ENCODE measurements at places on chromosomes 3 and 15.

GRCh38 chr15:33226559-33227181, 32.2 kb upstream of the FMN1 start:
- no peak for DNase-seq

- DNase-seq, result no peak
Observed at GRCh38 chr3:108031895-108032294, 58.9 kb downstream of the CD47 start.

DNA sequence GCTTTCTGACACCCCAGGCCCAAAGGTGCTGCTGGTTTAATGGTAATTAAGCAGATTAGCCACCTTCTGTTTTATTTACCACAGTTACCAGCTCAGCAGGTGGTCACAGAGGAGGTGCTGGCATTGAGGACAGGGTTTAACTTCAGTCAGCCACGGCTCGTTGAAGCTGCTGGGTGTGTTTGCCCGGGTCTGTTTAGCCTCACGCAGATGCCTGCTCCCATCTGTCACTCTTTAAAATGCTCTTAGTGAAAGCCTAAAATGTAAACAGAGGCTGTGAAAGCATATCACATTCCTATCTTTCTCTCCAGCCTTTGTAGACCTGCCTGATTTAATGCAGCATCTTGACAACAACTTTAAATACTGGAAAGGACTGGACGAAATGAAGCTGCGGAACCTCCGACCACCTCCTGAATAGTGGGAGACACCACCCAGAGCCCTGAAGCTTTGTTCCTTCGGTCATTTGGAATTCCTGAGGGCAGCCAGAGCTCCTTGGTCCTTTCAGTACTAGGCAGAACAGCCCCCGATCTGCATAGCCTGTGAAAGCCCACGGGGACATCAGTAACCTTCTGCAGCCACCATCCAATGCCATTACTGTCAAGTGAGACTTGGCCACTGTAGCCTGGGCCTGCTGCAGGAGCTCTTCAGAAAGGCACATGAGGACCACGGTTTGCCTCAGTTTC, 156.0 kb downstream of the PDE8A start:
- DNase-seq, result no peak

DNA sequence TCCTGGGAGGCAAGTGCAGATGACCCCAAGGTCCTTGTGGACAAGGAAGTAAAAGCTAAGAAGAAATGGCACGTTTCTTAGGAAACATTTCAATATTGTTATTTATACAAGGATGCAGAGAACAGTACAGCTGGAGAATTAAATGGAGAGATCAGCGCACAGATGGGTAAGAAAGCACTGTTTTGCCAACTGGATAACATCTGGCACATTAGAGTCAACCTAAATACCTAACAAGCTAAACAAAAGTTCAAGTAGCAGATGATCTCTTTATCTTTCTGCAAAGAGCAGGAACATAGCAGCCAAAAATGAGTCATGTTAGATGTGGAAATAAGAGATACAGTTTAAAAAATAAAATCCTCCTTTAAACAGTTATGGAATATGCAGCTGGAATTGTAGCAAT, 15.7 kb upstream of the DPPA4 start:
- no peak for DNase-seq

GRCh38 chr15:43212951-43213350, 7.9 kb downstream of the EPB42 start:
- no peak for DNase-seq

GRCh38 chr15:76996526-76997401, 1.8 kb downstream of the PSTPIP1 start:
- no peak for DNase-seq

GRCh38 chr3:171206283-171206682, 179.8 kb upstream of the SLC2A2 start:
- no peak for DNase-seq

DNA sequence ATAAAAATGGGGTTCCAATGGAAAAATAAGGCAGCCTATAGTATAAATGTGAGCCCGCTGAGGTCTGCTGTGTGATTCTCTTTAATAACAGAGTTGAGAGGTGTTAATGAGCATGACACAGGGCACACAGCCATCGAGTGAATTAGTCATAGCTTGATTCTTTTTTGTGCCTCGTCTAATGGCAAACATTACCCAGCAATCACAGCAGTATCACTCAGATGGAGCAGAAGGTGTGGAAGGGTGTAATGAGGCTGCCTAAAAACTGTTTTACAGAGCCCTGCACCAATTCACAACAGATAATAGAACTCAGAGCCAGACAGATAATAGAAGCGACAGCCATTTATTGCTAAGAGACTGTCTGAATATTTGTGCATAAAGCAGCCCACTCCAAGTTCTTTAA, 178.6 kb upstream of the TPRG1 start:
- no peak for DNase-seq

GRCh38 chr3:5202222-5202621, 14.7 kb downstream of the EDEM1 start:
- no peak for DNase-seq

DNA sequence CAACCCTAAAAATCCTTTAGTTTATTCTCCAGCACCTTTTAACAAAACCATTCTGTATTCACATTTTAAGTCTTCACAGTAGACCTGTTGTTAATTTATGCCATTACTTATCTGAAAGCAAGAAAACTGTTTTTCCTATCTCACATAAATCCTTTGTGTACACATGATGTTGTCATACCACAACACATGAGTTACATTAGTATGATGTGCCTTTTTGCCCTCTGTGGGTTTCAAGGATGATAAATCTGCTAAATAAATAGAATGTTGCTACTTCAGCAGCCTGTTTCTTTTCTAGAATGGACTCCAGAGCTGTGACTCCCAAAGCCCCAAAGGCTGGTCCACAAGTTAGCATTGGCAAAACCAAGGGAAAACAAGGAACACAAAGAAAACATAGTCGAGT, 151.6 kb downstream of the SERPINI1 start:
- DNase-seq, result no peak

- no peak for DNase-seq
Observed at GRCh38 chr3:197083486-197083885, 53.9 kb upstream of the MELTF start.

- DNase-seq, result no peak
Observed at GRCh38 chr15:67047149-67047661, 18.2 kb upstream of the SMAD3 start.

DNA sequence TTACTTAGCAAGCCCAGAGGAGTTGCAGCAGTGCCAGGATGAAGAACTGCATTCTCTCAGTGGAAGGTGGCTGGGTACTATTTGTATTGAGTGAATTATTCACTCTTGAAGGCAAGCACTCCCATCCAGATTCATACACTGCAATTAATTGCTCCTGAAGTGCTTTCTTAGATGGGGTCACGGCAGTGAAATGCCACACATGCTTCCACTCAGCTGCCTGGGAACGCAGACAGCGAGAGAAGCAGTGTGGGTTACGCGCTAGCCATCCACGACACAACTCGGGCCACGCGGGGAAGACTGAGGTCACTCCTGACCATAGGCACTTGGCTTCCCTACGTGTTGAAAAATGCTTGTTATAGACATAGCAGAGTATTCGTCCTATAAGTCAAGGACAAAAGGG, 30.8 kb upstream of the LMCD1 start:
- DNase-seq, result no peak

- no peak for DNase-seq
Observed at GRCh38 chr3:186935133-186935532, 4.8 kb downstream of the ST6GAL1 start.

DNA sequence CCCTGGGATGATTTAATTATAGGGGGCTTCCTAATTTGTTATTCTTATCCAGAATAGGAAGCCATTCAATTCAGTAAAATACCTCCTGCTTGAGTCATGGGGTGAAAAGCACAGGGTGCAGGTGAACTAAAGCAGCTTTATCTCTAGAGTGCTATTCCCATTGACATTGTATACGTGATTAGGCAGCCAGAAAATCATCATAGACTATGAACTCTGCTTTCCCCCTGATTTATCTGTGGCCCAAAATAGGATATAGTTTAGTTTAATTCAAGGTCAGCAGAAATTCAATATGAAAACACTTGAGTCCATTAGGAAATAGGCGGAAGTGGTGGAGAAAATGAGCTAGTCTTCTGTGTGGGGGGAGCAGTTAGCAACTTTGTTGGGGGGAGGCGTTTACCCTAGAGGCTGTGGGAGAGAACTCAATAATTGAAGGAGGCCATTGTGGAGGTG, 18.2 kb upstream of the PRKCI start:
- DNase-seq, result no peak

DNA sequence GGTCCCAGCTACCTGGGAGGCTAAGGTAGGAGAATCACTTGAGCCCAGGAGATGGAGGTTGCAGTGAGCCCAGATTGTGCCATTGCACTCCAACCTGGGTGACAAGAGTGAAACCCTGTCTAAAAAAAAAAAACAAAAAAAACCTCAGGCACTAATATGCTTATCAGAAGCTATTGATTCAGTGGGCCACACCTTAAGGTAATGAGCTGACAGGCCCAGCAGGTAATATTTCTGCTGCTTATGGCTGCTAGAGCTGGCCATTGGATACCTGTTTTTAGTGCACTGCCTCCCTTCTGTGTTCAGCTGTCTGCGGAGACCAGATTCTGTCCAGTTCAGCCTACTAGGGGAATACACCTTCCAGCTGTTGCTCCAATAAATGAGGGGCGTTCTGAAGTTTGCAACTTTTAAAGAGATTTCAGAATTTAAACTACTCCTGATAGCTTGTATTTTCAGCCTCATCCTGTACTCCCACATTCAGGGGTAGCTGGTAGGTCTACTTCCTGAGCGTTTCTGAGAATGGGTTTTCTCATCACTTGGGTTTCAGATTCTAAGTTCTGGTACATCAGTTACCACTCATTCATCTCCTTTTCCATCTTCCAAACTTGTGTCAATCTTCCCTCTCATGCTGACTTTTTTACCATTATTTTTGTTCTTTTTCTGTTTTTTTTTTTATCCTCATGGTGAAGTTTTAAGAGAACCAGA, 69.0 kb downstream of the ATP11B start:
- DNase-seq, result no peak

GRCh38 chr15:94080989-94081605, 150.3 kb upstream of the MCTP2 start:
- DNase-seq, result no peak

DNA sequence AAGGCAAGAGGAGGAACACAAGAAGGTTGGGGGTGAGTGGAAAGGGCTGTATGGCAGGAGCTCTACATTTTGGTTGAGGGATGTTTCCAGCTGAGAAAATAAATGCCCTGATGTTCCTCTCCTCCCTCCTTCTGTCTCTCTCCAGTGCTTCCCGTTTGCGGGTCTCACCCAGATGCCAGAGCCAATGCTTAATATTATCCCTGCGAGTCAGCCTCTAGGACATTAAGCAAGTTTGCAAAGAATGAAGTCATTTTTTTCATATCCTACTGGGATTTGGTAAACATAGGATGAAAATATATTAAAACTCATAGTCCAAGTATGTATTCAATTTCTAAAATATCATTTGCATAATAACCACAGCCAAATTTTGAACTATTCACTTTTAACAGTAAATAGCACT, 295.9 kb downstream of the CADM2 start:
- DNase-seq, result no peak

GRCh38 chr3:144816323-144816722, 844.7 kb downstream of the DIPK2A start:
- DNase-seq, result no peak

DNA sequence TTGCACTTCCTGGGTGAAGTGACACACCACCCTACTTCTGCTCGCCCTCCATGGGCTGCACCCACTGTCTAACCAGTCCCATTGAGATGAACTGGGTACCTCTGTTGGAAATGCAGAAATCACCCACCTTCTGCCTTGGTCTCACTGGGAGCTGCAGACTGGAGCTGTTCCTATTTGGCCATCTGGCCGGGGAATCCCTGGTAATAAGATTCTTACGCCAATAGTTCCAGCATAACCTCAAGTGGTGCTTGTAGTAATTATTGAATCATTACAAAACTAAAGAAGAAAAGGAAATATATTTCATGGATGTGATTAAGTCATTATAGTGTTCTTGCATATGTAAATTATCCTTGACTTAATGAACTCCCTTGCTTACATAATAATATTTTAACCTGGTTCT, 841.9 kb downstream of the CADM2 start:
- DNase-seq, result no peak

DNA sequence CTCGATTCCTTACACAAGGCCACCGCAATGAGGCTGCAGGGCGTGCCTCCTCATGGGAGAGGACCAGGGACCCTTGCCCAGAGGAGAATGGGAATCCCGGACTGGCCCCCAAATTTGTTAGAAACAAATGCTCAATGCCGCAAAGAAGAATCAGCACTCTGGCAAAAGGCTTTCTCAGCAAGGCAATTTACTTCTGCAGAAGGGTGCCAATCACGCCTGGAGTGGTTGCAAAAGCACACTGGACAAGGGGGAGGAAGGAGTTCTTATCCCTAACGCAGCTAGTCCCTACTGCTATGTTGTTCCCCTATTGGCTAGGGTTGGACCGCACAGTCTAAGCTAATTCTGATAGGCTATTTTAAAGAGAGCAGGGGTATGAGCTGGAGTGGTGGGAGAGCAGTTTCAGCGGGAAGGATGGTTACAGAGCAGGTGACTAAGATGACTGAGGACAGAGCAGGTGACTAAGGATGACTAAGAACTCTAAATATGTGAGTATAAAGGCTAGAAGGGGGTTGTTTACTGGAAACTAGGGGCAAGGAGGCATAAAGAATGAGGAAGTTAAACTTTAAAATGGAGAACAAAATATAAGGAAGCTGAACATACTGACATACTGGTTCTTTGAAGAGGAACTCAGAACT, 48.5 kb downstream of the KATNBL1 start:
- no peak for DNase-seq

GRCh38 chr3:25426408-25426807, 1.7 kb upstream of the RARB start:
- DNase-seq, result no peak

GRCh38 chr3:152738656-152739055, 96.3 kb upstream of the P2RY1 start:
- no peak for DNase-seq

GRCh38 chr3:127257351-127257750, 30.5 kb downstream of the PRR20G start:
- DNase-seq, result no peak

GRCh38 chr15:33190539-33190938, 4.0 kb downstream of the FMN1 start:
- DNase-seq, result no peak

GRCh38 chr3:184952671-184953070, 140.7 kb downstream of the VPS8 start:
- no peak for DNase-seq

Measured in substantia nigra (tissue), 51 donors.